Left kidney (tissue), 8 donors: ENCODE measurements at places on chromosomes 2 and 18.

DNA sequence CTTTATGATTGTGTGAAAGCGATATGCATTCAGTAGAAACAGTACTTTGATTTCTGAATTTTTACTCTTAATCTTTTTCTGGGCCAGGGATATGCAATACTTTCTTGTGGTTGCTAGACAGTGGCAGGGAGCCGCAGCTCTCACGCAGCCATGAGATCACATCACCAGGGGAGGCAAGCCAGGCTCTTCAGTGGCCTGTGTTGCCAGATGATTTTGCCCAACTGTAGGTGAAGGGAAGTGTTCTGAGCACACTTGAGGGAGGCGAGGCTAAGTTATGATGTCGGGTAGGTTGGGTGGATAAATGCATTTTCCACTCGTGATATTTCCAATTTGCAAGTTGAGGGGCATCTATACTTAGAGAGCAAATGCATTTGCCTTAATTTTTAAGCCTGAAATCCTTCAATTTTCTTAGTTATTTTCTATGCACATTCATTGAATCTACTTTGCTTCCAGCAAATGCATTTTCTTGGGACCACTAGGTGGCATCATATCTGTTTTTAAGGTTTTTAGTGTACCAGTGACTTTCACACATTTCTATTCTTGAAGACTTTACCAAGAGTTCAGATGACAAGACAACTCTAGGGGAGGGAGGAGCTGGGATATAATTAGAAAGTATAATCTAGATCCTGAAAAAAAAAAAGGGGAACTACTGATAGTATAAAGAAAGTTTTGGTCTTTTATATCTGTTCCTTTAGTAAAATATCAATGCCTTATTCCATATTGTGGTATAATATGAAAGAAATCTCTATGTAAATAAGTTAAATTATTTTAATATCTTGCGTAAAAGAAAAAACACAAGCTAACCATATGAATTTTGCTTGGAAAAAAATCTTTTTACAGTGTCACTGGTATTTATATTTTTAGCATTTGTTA lies 643.3 kb downstream of the SOCS6 start:
- peak; percentile 38 for DNase-seq

DNA sequence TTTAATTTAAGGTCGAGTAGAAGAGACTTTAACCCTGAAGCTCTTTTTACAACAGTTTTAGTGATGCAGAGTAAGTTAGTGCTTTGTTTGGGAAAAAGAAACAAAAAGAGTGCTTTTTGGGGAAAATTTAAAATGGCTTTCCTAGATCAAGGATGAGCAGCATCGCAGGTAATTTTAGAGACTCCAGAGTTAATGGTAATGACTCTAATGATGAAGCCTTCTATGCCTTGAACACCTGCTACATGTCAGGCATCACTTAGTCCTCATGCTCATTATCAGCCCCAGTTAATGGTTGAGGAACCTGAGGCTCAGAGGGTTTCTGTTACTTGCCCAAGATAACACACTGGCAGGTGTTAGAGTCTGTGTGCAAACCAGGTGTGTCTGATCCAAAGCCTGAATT lies 167.8 kb downstream of the ACOXL start:
- DNase-seq, result no peak

GRCh38 chr2:150491430-150491829 lies 4.0 kb upstream of the RND3 start:
- DNase-seq, result no peak

DNA sequence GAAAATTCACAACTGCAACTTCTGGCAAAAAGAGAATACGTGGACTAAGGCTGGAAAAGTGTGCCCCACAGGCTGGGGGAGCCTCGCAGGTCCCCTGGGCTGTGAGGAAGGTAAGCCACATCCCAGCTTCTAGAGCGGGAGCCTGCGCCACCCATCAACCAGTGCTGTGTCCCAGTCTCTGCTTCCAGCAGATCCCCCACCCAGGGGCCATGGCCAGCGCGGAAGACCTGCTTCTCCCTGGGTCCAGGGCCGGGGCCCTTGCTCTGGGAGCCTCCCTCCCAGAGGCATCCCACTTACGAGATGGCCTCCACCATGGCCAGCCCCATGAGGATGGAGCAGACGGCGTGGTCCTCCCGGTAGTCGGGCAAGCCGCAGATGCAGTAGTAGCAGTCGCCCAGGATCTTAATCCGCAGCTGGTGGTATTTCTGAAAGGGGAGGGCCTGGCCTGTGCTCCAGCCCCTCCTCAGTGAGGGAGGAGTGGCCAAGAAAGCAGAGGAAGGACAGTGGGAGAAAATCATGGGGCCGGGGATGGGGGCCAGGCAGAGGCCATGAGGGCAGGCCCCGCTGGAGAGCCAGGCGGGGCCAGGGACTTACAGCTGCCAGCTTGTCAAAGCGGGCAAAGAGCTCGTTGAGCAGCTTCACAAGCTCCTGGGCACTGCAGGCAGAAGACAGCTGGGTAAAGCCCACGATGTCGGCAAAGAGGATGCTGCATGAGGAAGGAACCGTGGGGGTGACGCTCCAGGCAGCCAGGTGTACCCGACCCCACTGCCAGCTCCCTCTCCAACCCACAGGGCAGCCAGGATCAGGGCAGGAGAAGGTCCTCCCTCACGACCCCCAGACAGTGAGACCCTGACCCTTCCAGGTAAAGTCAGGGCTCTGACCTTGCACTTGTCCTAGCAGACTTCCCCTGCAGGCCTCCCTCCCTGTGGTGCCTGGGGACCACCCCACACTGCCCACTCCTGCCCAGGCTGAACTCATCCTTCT lies 48.0 kb downstream of the CENPO start:
- no peak for DNase-seq

DNA sequence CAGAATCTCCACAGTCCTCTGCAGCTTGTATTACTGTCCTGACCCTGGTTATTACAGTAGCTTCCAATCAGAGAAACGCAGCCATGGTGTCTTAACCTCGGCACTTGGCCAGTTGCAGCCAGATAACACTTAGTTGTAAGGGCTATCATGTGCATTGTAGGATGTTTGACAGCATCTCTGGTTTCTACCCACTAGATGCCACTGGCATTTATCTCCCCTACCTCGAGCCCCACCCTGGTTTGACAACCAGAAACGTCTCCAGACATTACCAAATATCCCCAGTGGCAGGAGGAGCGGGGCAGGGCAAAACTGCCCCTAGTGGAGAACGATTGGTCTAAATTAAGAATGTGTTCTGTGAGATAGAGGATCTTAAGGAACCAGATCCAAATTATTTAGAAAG lies 13.1 kb downstream of the DSG2 start:
- DNase-seq, result no peak

DNA sequence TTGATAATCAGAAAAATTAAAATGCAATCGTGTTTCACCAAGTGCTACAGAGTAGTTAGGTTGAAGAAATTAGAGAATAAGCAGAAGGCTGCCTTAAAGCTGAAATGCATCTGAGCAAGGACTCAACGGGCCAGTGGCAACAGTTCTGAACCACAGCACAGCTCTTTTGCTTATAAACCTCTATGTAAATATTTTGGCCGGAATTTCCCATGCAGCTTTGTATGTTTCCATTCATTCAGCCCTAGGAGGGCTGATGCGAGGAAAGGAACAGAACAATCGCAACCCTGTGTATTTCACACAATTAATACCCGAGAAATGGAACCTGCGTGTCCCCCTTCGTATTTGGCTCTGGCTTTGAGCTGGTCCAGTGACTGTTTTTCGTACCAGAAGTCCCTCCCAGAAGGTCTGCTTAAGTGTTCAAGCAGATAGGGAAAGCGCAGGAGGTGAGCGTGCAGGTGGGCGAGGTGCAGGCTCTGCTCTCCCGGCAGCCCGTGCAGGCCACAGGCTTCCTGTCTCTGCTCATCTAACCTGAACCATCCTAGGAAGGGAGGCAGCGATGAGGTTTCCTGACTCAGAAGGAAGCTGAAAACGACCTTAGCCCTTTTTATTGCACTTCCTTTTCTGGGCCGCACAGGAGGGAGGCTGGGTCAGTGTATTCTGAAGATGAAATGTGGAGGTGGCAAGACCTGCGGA lies 67.3 kb downstream of the ASB1 start:
- no peak for DNase-seq

- no peak for DNase-seq
Observed at GRCh38 chr18:37499044-37499443, 66.6 kb downstream of the CELF4 start.

- no peak for DNase-seq
Observed at GRCh38 chr2:46236006-46236875, 61.0 kb upstream of the EPAS1 start.

DNA sequence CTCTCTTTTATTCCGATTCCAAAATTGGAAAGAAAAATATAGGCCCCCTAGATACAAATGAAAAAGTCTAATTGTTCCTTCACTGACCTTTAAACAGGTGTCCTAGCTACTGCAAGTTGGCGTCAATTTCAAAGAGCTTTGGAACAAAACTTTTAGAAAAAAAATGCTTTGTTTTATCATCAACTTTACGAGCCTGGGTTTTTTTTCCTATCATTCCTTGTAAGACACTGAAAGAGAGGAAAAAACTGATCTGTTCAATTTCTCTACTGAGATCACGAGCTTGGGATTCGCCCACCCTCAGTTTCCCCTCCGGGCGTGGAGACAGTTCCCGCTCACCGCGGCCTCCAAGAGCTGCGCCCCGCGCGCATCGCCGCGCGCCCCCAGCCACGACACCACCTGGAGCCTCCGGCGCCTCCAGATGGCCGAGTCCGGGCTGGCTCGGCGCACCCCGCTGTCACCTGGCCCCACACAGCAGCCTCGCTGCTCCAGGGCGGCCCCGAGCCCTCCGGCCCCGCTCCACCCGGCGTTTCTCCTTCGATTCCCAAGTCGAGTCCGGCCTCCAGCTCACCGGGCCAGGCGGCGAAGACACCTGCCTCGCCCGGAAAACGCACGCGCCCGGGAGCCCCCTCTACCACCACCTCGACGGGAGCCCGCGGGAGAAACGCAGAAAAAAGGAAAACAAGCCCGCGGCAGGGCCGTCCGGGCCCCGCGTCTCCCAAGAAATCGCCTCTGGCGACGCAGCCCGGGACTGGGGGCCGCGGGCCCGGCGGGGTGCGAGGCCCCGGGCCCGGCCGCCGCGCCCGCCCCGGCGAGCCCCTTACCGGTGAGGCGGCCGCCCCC lies 656 bp downstream of the TBC1D8 start:
- DNase-seq, result no peak

- DNase-seq, result no peak
Observed at GRCh38 chr2:134190062-134190806, 63.6 kb upstream of the MGAT5 start.

- no peak for DNase-seq
Observed at GRCh38 chr2:240112914-240113690, 23.0 kb downstream of the COPS9 start.

DNA sequence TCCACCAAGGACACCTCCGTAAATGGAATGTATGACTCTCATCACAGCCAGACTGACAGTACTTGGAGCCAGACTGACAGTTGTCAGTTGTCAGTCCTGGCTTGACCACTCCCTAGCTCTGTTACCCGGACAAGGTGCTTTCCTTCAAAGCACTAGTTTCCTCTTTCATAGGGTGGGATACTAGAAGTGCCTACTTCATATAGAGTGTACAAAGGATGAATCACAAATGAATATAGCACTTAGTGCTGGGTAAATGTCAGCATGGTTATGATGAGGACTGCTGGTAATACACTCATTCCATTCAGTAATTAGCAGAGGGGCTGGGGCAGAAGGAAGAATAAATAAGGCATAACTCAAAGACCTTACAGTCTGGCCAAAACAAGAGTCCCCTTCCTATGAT lies 91.4 kb downstream of the ARL4C start:
- no peak for DNase-seq

DNA sequence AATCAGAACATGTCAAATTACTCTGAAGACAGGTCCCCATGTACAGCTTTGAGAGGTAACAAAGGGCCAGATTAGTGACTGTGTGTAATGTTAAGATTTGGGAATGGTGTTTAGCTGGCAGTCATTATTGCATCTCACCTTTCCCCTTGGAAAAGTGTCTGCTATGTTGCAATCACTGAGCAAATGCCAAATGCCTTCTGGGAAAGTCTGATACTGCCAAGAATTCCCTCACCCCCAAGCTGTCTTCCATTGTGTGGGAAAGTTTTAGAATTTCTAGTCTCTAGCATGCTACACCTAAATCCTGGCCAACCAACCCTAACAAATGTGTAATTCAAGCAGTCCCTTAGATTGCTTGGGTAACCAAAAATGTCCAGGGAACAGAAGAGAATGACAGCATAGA lies 13.6 kb upstream of the PELI1 start:
- no peak for DNase-seq

DNA sequence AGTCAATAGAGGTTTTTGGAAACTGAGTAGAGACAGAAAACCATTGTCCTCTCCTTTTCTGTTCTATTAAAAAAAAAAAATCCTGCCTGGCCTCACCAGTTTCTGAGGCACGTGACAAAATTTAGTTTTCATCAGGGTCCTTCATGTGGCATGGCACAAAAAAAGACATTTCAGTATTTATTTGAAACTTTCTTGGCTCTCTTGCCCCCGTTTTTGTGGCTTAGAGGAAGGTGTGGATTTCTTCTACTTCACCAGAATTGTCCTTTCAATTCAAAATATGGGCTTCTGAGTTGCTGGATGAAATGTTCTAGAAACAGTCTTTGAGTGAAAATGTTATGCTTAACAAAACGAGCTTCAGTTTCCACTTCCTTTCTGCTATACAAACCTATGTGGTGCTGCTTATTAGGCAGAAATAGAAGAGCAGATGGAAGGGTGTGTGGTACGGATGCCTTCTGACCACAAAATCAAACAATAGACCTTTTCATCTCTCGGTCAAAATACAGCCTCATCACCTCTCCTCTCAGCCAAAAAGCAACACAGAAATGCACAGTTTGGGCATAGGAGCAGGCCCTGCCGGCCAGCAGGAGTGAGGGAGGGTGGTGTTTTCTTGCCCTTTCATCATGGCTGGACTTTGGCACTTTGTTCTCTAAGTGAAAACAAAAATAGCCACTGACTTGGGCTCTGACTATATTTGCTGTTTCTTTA lies 89.2 kb downstream of the SH3RF3 start:
- DNase-seq, result no peak

DNA sequence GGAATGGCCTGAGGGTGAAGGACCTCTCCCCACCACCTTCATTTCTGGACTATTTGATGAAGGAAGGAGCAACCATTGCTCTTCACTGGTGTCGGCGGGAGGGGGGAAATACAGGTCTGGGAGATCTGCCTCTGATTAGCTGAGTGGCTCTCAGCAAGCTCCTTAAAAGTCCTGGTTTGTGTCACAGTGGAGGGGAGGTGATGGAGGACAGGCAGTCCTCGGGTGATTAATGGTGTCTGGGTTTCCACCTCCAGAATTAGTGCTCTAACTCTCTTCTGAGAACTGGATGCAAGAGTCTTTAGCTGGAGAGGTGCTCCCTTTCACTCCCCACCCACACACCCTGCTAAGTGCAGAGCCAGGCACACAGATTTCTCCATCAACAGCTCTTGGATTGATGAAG lies 83.2 kb downstream of the TTC32 start:
- DNase-seq, result no peak

- no peak for DNase-seq
Observed at GRCh38 chr2:157662401-157662800, 33.7 kb upstream of the ACVR1C start.

GRCh38 chr2:237581751-237582746 lies 8.5 kb downstream of the RAB17 start:
- no peak for DNase-seq

GRCh38 chr2:17827316-17827715 lies 11.1 kb downstream of the MSGN1 start:
- no peak for DNase-seq
